Liver (tissue), 10 donors: ENCODE measurements at places on chromosomes 16 and 17.
A peak's percentile ranks its signal among the peaks of the same experiment; 100 is the strongest.

DNA sequence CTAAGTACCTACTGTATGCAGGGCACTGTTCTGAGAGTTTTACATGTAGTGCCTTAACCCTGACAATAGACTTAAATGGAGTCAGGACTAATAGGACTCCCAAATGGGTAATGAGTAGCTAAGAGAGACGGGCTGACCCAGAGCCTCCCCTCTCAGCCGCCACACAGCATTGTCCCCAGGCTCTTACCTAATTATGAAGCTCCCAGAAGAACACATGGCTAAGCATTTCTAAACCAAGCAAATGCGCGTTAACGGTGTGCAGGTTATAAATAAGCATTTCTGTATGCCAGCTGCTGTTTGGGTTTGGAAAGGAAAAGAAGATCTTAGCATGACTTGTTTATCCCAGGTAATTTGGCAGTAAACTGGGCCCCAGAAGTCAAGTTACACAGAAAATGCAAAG lies 14.3 kb downstream of the KATNIP start:
- no peak for DNase-seq

DNA sequence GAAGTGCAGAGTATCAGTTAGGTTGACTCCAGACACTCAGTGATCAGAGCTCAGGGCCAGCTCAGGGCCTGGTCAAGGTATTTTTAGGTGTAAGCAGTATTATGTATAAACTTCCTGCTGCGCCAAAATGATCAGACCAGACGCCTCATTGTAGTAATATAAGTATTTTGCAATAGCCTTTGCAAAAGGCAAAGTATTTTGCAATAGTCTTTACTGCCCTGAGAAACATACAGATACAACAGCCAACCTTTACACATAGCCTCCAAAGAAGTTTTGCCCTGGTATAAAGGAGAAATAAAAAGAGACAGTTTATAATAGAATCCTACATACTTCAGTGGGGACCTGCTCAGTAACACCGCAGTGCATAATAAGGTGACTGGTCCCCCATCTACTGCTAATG lies 333.0 kb upstream of the EEF2KMT start:
- no peak for DNase-seq

DNA sequence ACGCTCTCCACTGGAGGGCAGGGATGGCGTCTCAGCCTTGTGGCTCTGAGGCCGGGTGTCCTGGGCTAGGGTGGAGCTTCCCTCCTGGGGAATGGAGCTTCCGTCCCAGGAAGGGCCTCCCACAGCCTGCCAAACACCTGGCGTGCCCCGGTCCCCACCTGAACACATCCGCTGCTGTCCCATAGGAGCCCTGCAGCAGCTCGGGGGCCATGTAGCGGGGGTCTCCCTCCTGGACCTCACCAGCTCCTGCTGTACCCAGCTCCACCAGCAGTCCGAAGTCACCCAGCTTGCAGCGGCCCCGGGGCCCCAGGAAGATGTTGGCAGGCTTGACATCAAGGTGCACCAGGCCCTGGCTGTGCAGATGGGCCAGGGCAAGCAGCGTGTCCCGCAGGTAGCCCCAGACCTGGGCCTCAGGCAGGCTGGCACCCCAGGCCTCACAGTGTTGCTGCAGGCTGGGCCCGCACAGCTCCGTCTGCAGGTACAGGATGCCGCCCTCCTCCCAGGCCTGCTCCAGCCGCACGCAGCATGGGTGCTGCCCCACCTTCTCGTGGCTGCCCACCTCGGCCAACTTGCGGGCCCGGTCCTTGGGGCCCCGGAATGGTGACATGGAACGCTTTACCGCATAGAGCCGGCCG lies 5.0 kb downstream of the PKMYT1 start:
- DNase-seq: no peak

DNA sequence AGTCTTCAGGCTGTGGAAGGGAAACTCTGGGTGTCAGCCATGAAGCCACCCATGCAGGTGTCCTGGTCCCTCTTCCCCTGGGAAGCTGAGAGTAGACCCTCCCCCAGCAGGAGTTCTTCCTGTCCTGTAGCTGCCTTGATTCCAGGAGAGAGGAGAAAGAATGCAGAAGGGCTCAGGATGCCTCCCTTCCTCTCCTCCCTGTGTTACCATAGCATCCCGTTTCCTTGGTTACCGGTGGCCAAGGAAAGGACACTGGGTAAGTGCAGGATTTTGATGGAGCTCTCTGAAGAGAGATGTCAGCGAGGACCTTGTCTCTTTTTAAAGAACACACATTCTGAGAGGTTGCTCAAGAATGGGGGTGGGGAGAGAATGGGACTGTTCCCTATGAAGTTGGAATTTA lies 304.1 kb upstream of the N4BP1 start:
- DNase-seq: no peak

- peak; percentile 77 for DNase-seq
These were observed 11.2 kb downstream of the GALK1 start for GRCh38 chr17:75753514-75754377.

- no peak for DNase-seq
These were observed 11.6 kb downstream of the ST6GALNAC1 start for GRCh38 chr17:76631821-76632565.

- no peak for DNase-seq
These were observed 65.7 kb upstream of the BCAR1 start for GRCh38 chr16:75317101-75317522.

- DNase-seq: no peak
These were observed 2.1 kb downstream of the CHAD start for GRCh38 chr17:50466371-50467113.

GRCh38 chr17:77101521-77102410 lies 39.0 kb upstream of the SEC14L1 start:
- DNase-seq: no peak

GRCh38 chr16:48852951-48853350 lies 243.0 kb upstream of the N4BP1 start:
- DNase-seq: no peak

DNA sequence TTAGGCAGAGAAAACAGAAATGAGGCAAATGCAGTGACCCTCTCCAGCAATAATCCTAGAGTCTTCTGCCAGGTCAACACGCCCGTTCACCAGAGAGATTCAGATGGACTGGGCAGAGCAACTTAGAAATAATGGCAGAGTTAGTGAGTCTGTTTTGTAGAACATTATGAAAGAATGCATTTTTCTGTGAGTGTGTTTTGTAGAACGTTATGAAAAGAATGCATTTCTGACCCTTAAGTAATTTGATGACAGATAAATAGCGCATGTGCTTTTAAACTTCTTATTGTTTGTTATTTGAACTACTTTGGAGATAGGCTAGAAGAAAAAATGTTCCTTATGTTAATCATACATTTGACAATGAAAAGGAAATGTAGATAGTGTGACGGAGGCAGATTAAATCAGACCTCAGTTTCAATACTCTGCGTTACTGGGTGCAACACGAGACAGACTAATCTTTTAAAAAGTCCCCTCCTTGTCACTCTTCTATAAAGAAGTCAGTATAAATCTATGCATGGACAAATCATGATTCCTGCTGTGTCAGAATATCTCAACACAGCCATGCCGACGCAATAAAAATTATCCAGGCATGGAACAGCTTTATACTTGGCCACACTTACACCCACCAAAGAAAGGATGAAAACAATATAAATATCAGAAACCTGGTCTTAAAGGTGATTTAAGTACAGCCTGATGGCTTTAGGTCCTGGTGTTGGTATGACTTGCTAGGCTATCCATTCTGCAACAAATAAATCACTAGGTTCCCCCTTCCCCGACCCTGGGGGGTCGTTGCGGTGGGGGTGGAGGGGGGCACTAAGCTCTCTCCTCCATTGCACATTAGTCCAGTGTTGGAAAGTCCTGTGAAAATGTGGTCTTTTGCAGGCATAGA lies 47.8 kb downstream of the MARCHF10 start:
- no peak for DNase-seq

- peak; percentile 19 for DNase-seq
These were observed 9.2 kb upstream of the TNFRSF13B start for GRCh38 chr17:16980813-16981731.

DNA sequence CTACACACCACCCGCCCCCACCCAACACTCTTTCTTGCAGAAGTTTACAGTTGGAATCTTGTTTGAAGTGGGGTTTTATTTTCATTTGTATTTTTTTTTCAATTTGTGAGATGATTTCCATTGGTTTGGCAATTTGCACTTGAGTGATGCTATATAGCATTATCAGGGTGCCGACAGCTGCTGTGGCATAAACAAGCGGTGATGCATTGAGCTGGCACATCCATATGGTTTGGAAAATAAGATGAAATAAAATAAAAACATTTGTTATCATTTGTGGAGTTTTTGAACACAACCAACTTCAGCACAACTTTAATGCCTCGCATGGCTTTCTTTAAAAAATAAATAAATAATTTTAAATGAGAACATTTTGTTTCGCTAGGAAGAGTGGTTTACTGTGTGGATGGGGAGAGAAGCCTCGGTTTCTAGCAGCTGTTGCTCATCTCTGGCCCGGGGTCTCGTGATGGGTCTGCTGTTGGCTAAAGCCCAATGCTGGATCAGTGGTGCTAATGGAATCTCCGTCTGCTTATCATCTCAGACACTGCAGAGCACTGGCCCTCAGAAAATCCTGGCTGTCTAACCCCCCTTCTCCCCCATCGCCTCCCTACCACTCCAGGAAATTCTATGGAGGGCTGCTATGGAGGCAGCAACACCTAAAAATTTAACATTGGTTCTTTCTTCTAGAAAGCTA lies 192.3 kb upstream of the MAF start:
- no peak for DNase-seq

GRCh38 chr17:7383371-7383741 lies 2.5 kb downstream of the TNK1 start:
- no peak for DNase-seq

DNA sequence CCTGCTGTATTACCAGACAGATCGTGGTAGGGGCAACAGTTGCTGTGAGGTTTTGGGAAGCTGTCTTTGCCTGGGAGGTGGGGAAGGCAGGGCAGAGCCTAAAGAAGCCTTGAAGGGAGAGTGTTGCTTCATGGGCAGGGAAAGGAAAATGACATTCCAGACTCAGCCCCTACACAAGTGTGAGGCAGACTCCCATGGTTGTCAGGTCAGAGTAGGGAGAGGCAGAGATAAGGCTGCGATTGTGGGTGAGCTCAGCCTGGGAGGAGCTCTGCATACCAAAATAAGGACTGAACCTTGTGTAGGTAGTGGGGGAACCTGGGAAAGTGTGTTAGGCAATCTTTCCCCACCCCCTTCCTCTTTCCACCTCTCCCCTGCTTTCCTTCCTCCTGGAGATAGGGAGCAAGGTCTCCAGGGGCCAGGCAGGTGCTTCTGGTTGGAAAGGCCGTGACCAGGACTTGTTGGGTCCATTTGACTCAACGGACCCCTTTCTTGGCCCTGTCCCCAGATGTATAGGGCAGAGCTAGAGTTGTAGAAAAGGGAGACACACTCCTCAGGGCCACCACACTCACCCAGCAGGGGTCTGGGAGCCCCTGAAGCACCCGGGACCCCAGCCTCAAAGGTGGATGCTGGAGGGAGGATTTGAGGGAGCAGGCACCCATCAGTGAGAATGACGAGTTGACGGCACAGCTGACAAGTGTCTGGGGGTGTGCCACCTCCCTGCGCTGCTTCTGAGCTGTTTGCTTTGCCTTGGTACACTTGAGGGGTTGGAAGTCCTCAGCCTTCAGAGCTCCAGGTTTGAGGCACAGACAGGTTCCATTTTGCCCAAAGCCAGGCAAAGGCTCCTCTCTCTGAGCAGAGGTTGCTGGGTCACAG lies 18.5 kb upstream of the TOB1 start:
- DNase-seq: no peak

DNA sequence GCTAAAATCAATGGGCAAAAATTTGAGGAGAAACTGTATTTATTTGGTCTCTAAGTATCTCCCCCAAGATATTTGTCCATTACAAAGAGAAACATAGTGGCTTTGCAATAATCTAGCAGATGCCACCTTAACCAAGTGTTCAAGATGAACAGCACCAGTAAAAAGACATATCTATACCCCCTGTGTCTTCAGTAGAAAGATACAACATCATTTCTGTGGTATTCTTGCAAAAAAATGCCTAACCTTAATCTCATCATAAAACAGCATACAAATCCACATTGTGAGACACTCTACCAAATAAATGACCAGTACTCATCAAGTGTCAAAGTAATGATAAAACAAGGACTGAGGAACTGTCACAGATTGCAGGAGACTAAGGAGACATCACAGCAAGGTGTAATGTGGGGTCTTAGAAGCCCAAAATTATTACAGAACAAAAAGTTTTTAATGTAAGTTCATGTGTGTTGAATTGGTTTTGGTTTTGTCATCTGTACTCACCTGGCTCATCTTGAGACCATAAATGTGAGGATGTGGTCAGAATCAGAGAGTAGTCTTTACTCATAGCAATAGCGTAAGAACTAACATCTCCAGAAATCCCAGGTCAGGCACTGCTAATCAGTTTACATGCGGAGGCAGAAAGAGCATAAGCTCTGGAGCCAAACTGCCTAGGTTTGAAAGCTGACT lies 77.2 kb downstream of the AATF start:
- DNase-seq: no peak

- no peak for DNase-seq
These were observed 211.7 kb downstream of the XYLT1 start for GRCh38 chr16:17258848-17259713.

DNA sequence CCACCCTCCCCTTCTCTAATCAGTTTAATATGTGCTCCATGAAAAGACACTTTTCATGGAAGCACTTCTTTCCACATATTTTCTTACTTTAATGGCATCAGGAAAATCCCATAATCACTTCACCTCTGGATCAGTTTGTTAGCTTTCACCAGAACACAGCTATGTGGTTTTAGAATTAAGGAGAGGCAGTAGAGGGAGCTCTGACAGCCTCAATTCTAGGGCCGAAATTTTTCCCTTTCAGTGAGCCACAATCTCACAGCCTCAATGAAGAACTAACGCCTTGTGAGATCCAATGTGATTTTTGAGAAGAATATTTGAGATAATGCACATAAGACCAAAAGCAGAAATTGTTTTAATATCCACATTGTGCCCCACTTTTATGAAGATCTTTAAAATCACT lies 1494.0 kb upstream of the CDH8 start:
- no peak for DNase-seq

- DNase-seq: no peak
These were observed 210.1 kb upstream of the MAF start for GRCh38 chr16:79810449-79811189.

DNA sequence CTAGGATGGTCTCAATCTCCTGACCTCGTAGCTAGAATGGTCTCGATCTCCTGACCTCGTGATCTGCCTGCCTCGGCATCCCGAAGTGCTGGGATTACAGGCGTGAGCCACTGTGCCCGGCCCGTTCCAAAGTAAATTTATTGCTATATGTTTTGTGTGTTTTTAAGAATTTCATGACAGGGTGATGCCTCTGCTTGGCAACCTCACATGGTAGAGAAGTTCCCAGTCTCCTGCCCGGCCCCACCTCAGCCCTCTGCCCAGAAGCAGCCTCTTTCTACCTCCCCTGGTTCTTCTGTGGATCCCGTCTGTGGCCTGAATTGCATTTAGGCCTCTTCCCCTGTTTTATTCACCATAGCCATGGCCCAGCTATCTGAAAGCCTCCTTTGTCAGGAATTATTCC lies 55.0 kb downstream of the B9D1 start:
- DNase-seq: no peak
